ENCODE measurements at places on chromosomes 2 and 18.

GRCh38 chr2:75820693-75821092 lies 110.0 kb upstream of the GCFC2 start:
- no peak for DNase-seq

- no peak for DNase-seq
These were observed 160.2 kb upstream of the SMAD2 start for GRCh38 chr18:48090702-48091101.

DNA sequence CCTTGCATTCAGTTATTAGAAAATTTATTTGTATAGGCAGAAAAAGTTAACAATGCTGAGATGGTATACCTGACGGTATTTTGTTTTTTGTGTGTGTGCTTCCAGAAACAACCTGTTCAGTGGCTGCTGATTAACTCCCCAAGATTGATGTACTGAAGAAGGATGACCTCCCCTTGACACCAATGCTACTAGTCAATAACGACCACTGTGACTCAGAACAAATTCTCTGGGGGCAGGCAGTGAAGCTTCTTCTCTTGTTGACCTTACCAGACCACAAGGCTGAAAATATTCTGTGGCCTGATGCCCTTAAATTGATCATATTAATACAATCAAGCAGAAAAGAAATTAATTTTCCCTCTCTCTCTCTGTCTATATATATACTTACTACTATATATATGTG lies 1182.9 kb upstream of the CRIM1 start:
- DNase-seq, result no peak

GRCh38 chr2:15940661-15941480 lies 521 bp downstream of the MYCN start:
- DNase-seq, result no peak
